Activated CD4-positive, alpha-beta T cell treated with anti-CD3 and anti-CD28 coated beads, Interleukin-2, amount 50 U/mL, for 24 hours (primary cell): ENCODE measurements at places on chromosomes 3 and 15.

- no peak for DNase-seq
These were observed 22.3 kb upstream of the TRIM59 start for GRCh38 chr3:160471892-160472291.

DNA sequence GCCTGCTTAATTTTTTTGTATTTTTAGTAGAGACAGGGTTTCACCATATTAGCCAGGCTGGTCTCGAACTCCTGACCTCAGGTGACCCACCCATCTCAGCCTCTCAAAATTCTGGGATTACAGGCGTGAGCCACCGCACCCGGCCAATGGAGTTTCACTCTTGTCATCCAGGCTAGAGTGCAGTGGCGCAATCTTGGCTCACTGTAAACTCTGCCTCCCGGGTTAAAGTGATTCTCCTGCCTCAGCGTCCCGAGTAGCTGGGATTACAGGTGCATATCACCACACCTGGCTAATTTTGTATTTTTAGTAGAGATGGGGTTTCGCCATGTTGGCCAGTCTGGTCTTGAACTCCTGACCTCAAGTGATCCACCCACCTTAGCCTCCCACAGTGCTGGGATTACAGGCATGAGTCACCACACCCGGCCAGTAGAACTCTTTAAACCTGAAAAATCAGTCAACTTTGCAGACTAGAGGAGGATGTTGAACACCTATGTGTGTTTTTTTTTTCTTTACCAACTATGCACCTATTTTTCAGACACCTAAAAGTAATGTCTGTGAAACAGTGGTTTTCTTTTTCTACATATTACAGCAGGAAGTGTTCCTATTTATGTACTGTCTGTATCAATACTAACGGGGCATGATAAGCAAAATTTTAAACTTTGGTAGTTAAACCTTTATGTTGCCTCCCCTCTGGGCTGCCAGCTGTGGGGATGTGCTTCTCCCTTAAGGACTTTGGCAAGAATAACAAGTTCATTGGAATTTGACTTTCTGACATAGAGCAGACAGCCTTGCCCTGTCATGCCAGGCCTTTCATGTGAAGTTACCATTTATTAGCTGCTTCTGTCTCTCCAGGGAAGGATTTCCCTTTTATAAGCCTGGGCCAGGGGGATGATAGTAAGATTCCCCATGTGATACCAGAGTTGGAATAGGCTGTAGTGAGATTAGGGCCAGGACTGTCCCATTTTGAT lies 8.1 kb downstream of the ARIH2 start:
- no peak for DNase-seq

DNA sequence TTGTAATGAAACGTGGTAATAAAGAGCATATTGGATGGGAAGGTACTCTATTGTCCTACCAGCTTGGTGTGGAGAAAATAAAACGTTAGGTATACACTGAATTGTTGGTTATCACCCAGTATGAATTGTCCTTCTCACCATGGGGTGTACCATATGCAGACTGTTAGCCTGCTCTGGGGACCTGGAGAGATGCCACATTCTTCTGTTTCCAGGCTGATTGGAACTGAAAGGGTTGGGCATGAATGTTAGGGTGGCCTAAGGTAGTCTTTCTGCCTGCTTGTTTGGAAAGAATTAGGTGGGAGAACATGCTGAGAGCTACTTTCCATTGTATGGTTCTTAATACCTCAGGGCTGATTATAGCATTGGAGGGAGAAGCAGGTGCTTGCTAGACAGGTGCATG lies 340.6 kb downstream of the PTPRG start:
- DNase-seq, result no peak

DNA sequence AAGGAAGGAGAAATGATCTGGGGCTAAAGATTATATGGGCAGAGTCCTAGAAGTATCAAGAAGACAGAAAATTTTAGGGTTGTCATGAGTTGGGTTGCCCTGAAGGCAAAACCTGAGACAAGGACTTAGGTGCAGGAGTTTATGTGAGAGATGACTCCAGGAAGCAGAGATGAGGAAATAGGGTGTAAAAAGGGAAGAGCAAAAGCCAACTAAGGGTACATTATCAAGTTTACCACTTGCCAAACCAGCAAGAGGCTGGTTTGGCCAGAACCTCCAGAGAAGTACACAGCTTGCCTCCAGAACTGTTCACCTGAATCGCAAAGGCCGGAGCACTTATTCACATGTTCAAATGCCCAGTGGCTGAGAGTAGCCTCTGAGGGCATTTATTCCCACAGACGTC lies 116.7 kb downstream of the FHIT start:
- DNase-seq, result no peak

GRCh38 chr3:160831401-160831800 lies 75.4 kb downstream of the PPM1L start:
- no peak for DNase-seq

GRCh38 chr15:33980159-33980558 lies 11.9 kb downstream of the CHRM5 start:
- DNase-seq, result no peak

DNA sequence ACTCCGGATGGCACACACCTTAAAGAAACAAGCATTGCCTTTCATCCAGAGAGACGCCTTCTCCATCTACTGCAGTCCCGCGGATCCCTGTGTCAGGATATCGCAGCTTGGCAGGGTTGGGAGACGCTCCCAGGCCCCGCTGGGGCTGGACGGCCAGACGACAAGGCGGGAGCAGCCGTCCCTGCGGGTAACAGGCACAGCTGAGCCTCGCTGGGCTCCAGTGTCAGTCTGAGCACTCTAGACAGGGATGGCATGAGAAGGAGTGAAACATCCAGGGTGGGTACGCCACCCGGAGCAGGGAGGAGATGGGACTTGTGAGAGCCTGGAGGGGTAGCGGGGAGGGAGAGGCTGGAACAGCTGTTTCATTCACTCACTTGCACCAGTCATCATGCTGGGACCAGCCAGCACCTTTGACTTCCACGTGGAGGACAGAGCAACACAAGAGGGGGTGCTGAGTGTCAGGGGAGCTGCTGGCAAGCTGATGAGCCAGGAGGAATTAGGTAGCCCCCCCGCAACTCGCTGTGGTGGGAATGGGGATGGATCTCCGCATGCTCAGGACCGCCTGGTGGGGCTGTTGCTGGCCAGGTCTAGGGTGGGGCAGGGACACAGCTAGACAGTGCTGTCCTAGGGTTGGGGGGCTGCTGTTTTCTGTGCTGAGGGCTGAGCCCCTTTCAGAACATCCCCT lies 31.6 kb upstream of the SNRPA1 start:
- DNase-seq, result no peak

DNA sequence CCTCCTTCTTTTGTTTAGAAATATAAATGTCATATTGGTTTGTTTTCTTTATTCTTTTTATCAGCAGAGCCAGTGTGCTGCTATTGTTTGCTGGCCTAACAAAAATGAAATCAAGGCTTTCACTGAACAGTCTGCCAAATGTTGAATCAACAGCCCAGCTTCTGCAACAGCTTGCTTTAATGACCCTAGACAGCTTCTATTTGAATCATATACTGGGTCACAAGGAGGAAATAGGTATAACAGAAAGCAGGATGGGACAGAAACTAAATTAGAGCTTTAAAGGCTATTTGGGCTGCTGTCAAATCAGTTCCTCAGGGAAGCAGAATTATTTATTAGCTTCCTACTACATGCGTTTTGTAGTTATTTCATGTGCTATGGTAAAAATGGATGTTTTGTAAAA lies 12.1 kb upstream of the DNAJC13 start:
- no peak for DNase-seq

GRCh38 chr3:150970665-150971324 lies 1.7 kb downstream of the CLRN1 start:
- no peak for DNase-seq

DNA sequence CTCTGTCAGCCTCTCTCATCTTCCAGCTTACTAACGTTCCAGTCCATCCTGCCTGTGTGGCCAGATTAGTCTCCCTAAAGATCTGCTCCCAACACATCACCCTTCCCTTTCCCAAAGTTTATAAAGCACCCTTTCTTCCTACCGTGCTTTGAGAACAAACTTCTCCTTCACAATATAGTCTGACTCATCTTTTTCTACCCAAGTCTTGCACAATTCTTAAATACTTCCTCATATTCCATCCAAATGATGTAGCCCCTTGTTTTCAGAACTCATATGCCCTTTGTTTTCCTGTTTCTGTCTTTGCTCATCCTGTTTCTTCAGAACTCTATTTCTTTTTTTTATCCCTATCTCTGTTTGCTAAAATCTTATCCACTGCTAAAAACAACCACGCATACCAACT lies 326.8 kb downstream of the MFSD1 start:
- no peak for DNase-seq

- DNase-seq, result no peak
These were observed 82.4 kb downstream of the CCNL1 start for GRCh38 chr3:157077565-157077991.

DNA sequence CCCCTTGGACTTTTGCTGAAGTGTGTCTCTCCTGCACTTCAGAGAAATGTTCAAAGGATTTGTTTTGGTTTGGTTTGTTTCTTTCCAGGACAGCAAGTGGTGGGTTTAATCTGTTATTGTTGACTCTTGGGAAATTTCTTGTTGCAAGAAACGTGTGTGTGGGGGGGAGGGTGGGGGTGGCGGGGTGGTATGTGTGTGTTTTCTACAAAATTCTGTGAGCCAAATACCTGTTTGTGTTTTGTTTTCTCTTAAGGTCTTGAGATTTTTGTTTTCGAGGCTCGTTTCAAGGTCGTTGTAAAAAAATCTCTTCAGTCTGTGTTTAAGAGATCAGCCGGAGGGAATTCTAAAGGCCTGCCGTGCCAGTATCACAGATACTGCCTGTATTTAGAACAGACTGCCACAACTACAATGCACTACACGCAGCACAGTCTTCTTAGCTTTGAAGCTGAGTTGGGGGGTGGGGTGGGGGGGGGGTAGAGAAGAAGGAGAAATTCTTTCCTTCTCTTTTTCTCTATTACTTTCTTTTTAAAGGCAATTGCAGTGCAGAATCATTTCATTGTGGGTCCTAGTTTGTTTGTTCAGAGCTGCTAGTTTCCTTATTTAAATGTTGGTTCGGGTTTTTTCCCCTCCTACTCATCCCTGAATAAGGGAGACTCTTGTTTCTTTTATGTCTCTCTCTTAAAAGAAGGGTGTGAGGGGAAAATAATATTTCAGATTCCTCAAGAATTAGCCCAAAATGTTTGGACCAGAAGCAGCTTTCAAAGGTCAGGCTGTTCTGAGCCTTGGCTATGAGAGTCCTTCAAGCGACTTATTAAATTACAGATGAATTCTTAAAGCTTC lies 1.4 kb upstream of the BCL6 start:
- no peak for DNase-seq

- no peak for DNase-seq
These were observed 60.8 kb downstream of the PFN2 start for GRCh38 chr3:149909923-149910322.

DNA sequence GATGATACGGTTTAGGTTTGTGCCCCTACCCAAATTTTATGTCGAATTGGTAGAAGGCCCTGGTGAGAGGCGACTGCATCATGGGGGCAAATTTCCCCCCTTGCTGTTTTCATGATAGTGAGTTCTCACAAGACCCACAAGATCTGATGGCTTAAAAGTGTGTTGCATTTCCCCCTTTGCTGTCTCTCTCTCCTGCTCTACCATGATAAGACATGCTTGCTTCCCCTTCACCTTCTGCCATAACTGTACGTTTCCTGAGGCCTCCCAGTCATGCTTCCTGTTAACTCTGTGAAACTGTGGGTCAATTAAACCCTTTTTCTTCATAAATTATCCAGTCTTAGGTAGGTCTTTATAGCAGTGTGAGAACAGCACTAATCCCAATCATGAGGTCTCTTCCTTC lies 381.2 kb downstream of the RSL24D1 start:
- no peak for DNase-seq

- DNase-seq, result no peak
These were observed 22.2 kb downstream of the LSM3 start for GRCh38 chr3:14200841-14201240.

- DNase-seq, result no peak
These were observed 172.4 kb downstream of the CHST2 start for GRCh38 chr3:143291836-143292447.

DNA sequence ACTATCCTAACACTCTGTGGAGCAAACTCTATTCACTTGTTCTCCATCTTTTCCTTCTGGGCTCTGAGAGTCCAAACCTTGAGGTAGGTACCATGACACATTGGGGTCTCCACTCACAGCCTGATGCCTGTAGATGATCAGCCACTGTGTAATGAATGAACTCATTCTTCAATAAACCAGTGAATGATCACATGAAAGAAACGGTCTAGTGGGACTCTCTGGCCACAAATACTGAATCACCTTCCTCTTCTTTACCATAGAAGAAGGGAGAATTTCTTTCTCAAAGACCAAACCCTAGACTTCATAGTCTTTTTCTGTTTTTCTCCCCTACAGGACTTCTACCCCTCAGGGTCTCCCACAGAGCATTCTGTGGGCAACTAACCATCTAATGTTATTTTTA lies 20.5 kb upstream of the ABHD2 start:
- DNase-seq, result no peak

GRCh38 chr3:141212101-141212500 lies 19.5 kb upstream of the PXYLP1 start:
- no peak for DNase-seq

- DNase-seq, result no peak
These were observed 705 bp upstream of the TFRC start for GRCh38 chr3:196082619-196082971.
